ENCODE measurements at places on chromosomes 11 and 22.

DNA sequence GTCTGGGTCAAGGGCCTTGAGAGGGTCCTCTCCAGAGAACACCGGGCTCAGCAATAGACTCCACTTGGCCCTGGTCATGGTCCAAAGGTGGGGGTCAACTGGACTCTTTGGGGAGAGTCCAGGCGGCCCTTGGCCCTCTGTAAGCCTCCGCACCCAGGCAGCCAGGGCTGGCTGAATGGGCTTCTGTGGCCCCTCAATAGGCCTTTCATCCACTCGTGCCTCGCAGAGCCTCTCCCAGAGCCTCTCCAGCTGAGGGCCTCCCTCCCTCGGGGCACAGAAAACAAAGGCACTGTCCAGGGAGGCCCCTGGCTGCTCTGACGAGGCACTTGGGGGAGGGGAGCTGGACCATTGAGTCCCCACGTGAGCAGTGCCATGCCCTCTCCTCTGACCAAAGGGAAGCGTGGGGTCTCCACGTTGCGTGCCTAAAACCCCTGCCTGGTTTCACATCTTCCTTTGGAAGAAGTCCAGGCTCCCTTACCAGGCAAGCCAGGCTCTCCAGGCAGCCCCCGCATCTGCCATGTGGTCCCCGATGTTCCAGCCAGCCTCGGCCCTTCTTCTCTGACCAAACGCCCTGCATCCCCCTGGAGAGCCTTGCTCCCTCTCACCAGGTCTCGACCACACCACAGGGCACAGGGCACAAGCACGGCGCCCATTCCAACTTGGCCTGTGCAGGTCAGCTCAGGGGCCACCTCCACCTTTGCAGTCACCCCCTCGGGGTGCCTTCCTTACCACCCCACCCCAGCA is 15.5 kb downstream of the KIAA0930 start:
- no peak for DNase-seq

DNA sequence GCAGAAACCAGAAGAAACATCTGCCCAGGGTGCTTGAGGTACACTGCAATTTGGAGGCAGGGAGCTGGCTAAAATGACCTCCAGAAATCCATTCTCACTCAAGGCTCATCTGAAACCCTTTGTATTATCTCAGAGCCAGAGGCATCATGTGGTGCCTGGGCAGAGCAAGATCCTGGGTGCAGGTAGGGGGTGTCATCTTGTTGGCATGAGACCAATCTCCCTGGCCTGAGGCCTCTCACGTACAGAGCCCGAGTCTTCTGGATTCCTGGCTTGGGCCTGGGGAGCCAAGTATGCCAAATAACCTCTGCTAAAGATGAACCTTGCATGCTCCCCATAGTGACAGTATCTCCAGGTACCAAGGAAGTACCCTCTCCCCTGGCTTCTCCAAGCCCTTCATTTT is 2.4 kb downstream of the LMO1 start:
- DNase-seq, result no peak

DNA sequence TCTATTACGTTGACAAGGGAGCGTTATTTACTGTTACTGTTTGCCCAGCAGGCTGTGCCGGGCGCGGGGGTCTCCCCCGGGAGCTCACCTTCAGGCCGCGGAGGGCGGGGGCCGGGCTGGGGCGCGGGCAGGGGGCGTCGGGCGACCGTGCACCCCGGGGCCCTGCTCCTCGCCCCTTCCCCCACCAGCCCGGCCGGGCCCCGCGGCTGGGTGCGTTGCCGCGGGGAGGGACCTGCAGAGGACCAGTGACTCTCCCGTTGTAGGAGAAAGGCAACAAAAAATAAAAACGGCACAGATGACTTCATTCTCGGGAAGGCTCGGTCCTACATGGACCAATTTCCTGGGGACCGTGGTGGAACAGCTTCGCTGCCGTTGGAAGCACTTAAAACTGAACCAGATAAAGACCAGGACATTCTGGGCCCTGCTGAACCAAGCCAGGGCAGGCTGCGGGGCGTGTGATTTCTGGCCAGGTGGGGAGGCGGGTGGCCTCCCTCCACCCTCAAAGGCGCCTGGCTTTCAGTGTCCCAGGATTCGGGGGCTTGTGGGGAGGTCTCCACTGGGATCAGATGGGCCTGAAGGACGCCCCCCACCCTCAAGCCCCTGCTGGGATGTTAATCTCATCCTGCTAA is 57.4 kb downstream of the IGLL1 start:
- DNase-seq, result no peak

DNA sequence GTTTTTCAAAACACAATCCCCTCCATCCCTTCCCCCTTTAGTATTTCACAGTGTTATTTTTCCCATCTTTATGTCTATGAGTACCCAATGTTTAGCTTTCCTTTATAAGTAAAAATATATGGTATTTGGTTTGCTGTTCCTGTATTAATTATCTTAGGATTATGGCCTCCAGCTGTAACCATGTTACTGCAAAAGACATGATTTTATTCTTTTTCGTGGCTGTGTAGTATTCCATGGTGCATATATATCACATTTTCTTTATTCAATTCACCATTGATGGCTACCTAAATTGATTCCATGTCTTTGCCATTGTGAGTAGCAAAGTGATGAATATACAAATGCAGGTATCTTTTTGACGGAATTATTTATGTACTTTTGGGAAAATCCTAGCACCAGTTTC is 346.4 kb upstream of the CNTN5 start:
- no peak for DNase-seq

DNA sequence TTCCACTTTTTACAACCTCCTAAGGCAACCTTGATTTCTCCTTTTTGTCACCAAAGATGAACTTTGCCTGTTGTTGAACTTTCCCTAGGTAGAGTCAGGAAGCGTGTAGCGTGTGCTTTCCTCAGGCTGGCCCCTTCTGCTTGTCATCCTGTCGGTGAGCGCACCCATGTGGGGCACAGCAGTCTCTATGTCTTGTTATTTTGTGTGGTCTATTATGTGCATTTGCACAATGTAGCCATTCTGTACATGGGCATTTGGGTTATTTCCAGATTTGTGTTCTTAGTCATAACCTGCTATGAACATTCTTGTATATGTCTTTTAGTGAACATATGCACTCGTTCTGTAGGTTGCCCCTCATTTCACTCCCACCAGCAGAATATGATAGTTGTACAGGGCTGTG is 34.9 kb downstream of the CABIN1 start:
- DNase-seq, result no peak

DNA sequence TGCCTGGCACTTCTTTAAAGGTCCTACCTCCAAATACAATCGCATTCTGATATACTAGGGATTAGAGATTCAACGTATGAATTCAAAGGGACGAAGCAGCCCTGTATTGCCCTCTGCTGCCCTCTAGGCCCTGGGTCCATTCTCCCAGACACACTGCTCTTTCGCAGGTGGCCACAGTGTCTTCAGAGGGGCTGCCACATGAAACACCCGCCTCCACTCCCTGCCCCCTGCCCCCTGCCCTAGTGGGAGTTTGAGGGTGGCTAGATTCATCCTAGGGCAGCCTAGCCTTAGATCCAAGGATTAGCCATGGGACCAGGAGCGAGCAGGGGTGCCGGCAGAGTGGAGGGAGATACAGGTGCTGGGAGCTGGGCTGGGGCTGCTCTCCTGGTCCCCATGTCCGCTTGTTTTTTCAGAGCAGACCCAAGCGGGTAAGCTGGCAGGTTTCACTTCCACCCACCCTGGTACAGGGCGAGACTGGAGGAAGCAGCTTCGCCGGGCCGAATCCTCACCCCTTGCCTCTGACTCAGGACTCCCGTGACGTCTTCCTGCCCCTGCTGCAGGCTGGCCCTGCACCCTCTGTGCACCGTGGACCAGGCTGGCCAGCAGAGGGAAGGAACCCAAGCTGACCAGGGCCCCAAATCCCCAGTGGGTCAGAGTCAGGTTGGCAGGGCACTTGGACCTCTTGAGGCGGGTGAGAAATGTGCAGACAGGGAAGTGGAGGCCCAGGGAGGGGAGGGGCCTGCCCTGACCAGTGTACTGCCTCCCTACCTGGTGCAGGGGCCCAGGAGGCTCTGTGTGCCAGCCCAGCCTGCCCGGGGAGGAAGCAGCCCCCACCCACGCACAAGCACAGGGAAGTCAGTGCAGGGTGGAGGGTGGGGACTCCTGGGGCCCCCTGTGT is 28.4 kb upstream of the HMOX1 start:
- peak; percentile 37 for DNase-seq

GRCh38 chr11:16082095-16083055 is 274.0 kb downstream of the SOX6 start:
- no peak for DNase-seq
